ENCODE measurements at places on chromosomes 3 and 15.

GRCh38 chr15:38414357-38414756 lies 39.6 kb upstream of the FAM98B start:
- DNase-seq = no peak

DNA sequence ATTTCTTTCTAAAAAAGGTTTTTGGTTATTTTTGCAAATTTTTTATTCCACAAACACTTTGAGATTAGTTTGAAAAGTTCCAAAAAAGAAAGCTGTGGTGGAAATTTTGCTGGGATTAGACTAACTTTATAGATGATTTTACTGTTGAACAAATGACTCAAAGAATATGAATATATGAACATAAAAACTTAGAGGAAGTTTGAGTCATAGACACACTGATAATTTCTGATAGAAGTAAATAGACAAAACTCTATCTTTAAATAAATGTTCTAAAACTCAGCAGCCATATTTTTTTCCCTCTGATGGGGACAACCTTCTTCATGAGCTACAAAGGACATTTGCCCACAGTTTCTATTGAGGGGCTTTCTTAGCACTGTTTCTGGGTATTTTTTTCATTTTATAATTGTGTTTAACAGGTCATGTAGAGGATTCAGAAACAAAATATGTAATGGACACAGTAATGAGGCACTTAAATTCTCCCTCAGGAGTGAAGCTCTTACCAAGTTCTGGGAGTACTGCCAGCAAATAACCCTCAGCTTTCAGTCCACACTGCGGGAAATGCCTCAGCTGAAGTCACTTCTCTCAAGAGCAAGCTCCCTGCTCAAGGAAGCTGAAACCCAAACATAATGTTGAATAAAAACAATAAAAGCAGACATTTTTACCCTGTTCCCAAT lies 157.6 kb downstream of the NFKBIZ start:
- DNase-seq = no peak

DNA sequence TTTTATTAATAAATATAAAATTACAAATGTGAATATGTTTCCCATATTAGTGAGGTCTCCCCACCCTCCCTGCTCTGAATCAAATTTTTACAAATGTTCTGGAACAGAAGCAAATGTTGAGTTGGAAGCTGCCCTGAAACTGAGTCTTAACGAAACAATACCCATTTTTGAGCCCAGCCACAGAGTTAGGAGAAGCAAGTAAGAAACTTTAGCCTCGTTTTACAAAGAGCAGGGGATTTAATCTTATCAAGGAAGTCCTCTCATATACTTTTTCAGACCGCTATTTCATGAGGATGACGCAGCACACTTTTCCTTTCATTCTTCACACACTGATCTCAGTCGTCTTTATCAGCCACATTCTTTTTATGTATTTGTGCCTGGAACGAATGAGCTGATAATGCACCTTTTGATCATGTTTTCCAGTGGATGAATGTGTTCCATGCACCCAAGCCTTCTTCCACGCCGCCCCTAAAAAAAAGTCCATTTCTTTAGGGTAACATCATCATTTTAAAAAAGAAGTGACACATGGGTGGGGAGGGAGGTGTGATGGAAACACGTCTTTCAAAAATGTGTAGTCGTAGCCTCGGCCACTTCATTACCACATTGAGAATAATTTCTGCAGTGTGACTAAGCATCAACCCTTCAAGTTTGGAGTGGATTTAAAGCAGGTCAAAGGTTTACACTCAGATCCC lies 48.1 kb downstream of the SETMAR start:
- no peak for DNase-seq

DNA sequence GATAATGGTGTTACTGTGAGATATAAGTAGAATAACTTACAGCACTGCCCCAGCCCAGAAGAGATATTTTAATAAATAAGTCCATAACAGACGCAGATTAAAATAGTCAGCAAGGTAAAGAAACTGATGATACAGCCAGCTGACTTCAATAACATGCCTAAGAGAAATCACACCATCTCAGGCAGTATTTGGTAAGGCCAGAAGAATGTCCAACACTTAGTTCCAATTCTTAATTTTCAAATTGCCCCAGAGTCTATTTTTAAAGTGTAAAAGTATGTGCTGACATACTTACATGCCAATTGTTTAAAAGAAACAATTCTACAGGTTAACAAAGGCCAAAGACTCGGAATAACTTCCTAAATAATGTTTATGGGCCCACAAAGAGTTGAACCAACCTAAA lies 1.6 kb downstream of the GNB4 start:
- DNase-seq = no peak

- DNase-seq = no peak
Observed at GRCh38 chr15:39454189-39454986, 126.5 kb upstream of the THBS1 start.

DNA sequence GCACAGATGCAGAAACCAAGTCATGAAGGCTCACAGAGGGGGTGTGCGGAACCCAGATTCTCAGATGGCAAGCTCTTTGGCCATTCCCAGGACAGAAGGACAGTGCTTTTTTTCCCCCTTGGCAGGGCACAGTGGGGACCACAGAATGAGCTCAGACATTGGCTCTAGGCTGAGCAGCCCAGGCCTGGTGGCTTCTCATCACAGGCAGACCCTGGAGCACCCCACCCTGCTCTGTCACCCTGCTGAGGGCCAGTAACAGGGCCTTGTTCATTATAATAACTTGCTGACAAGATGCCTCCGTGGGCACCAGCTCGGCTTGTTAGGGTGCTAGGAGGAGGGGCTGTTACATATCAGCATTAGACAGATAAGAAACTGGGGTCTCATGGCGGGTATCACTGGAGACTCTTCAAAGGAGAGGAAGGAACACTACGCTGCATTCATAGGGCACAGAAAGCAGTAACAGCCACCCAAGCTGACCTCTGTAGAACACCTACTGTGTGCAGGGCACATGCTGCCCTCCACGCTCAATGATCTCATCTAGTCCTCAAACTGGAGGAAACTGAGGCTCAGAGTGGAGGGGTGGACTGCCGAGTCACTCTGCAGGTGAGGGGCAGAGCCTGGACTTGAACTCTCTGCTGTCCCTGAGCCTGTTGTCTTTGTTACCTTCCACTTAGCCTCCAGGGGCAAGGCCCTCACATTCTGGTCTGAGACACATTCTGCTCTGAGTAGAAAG lies 69.9 kb upstream of the SEC13 start:
- DNase-seq = no peak

GRCh38 chr3:34013818-34014570 lies 215.6 kb downstream of the PDCD6IP start:
- no peak for DNase-seq

DNA sequence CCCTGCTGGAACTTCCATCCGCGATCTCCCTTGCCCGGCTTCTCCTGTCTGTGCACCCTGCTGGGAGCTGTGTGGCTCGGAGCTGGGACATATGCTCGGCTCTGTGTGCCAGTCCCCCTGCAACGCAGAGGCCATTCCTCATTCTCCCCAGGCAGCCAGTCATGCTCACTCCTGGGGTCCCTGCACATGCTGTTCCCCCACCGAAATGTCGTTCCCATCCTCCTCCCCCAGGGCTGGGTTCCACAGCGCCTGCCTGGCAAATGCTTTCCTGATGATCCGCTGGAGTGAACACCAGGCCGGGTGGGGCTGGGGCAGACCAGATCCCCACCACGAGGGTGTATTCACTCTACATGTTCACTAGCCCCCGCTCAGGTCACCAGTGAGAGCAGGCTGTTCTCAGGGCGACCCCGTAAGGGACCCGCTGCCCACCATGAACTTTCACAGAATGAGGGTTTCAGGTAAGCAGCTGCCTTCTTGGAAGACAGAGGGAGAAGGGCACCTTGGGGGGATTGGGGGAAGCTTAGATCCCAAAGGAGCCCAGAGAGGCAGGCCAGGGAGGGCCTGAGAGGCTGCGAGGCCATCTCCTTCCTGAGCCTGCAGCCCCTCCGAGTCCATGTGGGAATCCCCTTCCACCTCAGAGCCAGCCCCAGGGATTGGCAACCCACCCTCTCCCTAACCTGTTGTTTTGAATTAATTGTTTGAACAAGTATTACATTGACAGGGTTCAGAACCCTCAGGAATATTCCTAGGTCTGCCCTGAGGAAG lies 88.7 kb upstream of the IQSEC1 start:
- no peak for DNase-seq

GRCh38 chr15:78923480-78924360 lies 21.1 kb downstream of the CTSH start:
- no peak for DNase-seq

GRCh38 chr3:129795186-129796010 lies 98.1 kb downstream of the TMCC1 start:
- DNase-seq = no peak

Data from stimulated activated CD4-positive, alpha-beta T cell treated with anti-CD3 and anti-CD28 coated beads, Interleukin-1b, Interleukin-23, amount 100 ng/mL, for 24 hours (primary cell).